ENCODE measurements at places on chromosomes 3 and 15.

GRCh38 chr15:69121198-69121828, 39.1 kb upstream of the GLCE start:
- no peak for DNase-seq

GRCh38 chr3:37671926-37672325, 189.8 kb upstream of the CTDSPL start:
- no peak for DNase-seq

GRCh38 chr15:99097441-99098410, 7.2 kb upstream of the SYNM start:
- no peak for DNase-seq

- no peak for DNase-seq
These were observed 402 bp downstream of the WWTR1 start for GRCh38 chr3:149657321-149657925.

- DNase-seq = no peak
These were observed 45.8 kb downstream of the CDC25A start for GRCh38 chr3:48142316-48142870.

DNA sequence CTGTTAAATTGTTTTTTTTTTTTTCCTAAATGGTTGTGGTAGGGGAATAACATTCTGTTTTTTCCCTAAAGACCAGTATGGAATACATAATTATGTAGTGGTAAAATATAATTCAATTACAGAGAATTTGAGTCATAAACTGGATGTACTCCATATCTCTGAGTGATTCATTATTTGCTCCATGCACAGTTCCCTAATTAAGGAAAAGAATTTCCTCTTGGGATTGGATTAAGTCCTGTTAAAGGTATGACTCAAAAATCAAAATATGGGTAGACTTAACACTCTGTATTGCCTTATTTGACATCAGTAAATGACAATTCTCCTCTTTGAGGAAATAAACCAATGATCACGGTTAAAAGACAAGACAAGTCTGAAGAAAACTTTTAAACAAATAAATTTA, 78.0 kb upstream of the KCNH8 start:
- no peak for DNase-seq

- DNase-seq = no peak
These were observed 65.6 kb upstream of the IQSEC1 start for GRCh38 chr3:13138833-13139145.

DNA sequence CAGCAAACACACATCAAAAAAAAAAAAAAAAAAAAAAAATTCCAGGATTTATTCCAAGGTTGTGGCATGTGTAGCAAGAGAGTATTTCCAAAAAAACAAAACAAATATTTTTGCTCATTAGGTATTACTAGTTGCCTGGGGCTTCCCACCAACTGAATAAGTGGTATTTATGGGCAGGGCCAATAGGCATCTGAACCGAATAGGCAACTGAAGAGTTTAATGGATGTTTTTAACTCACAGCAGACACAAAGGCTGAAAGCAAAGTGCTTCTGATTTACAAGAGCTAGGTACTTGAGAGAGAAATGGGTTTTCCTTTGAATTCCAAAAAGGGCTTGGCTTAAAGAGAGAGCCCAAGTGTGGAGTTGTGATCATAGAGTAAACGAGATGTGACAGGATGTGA, 21.4 kb downstream of the EIF4E3 start:
- no peak for DNase-seq

DNA sequence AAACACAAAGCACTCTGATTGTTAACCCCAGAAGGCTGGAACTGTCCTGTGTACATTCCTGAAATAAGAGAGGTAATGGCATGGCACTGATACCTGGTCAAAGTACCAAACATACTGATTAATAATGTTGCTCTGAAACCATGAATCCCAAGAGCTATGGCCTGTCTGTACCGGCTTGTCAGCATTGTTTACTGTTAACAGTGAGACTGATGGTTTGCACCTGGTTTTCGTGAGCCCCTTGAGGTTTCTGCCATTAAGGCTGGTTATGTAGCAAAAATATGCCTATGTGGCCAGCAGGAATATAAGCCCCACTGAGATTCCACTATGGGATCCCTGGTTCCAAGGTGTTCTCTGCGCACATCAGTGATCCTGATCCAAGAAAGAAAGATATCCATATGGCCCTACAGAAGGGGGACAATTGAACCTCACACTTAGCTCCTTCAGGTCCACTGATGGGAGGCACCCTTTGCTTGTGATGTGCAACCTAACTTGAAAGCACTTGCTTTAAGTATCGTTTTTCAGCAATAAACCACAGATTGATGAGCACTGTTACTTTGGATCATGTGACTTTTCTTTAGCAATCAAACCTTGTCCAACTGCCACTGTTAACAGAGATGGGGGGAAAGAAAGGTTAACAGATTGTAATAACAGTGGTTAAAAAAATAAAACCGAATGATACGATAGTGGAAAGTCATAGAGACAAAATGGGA, 65.2 kb downstream of the TBL1XR1 start:
- no peak for DNase-seq

DNA sequence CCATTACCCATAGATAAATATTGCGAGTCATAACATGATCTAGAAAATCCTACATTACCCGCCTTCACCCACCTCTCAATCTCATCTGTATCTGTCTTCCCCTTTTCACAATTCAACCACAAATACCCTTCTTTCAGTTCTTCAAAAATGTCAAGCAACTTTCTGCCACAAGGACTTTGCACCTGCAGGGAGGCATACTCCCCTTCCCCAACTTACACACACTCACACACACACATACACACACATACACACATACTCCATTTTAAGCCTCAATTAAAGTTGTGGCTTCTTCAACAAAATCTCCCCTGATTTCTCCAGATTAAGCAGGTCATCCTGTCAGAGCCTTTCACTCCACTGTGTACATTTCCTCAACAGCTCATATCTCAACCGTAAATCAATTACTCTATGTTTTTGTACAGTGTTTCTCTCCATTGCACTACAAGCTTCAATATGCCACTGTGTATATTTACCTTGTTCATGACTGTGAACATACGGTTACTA, 33.1 kb upstream of the CCDC50 start:
- no peak for DNase-seq

DNA sequence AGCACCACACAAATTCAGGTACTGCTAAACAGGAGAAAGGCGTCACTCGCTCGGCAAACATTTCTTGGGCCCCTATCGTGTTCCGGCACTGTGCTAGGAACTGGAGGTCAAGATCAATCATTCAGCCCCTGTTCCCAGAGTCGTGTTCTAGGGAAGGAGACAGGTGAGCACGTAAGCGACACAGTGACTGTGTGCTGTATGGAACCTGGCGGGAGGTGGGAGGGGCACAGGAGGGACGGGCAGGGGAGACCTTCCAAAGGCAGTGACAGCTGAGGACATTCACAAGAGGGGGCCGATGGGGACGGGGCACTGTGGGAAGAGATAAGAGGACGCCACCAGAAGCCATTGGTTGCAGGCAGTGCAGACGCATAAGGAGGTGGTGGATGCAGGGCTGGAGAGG, 32.2 kb downstream of the BDH1 start:
- DNase-seq = no peak

- no peak for DNase-seq
These were observed 96.5 kb upstream of the MYO5C start for GRCh38 chr15:52392008-52392687.

GRCh38 chr15:93124126-93124525, 35.1 kb upstream of the RGMA start:
- no peak for DNase-seq

- no peak for DNase-seq
These were observed 71.3 kb upstream of the TBC1D23 start for GRCh38 chr3:100189444-100189964.

GRCh38 chr3:65871305-65872141, 167.2 kb downstream of the MAGI1 start:
- no peak for DNase-seq

- no peak for DNase-seq
These were observed 8.7 kb downstream of the SPCS1 start for GRCh38 chr3:52714335-52715302.

GRCh38 chr15:60858511-60859070, 370.5 kb downstream of the RORA start:
- DNase-seq = no peak

DNA sequence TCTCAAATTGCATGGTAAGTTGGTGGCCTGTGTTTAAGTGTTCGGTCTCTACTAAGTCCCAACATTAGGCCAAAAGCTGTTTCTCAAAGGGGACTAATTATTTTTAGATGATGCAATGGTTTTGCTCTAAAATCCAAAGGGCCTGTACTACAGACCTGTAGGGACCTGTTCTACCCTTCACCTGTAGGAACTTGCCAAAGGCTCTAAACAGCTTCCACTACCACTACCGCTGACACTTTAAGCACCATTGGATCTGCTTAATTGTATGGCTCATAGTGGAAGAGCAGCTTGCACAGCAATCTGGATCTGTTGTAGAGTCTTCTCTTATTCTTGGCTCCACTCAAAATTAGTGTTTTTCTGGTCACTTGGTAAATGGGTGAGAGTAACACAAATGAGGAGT, 346.8 kb downstream of the EPHA6 start:
- DNase-seq = no peak

GRCh38 chr3:193805448-193805847, 212.4 kb downstream of the OPA1 start:
- DNase-seq = no peak

DNA sequence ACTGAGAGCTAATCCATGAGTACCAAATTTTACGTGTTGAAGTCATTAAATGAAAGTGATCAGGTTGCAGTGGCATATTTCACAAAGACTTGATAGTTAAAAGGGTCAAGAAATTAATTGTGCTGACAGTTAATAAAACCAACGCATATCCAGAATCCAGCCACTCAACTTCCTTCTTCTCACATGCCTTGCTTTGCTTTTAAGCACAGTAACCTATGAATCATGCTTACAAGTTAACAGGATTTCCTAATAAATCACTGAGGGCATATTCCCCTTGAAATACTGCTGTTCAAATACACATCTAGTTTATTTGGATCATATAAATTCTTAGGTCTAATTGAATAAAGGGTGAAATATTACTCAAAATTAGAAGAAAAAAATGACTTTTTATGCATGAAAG, 801.5 kb upstream of the EPHA6 start:
- DNase-seq = no peak

DNA sequence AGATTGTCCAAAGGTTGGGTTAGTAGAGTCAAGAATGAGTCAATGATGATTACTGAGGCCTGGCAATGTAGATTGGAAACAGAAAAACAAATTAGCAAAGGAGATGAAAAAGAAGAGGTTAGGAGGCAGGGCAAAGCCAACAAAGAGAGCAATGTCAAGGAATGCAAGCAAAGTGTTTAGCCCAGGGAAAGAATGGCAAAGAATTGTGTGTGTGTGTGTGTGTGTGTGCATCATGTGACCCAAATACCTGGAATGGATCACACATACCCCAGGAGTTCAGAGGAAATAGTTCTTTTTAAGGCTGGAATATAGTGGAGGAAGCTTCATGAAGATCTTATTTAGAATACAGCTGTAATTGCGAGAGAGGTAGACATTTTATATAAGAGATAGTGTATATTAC, 831.7 kb upstream of the ARPP21 start:
- DNase-seq = no peak

DNA sequence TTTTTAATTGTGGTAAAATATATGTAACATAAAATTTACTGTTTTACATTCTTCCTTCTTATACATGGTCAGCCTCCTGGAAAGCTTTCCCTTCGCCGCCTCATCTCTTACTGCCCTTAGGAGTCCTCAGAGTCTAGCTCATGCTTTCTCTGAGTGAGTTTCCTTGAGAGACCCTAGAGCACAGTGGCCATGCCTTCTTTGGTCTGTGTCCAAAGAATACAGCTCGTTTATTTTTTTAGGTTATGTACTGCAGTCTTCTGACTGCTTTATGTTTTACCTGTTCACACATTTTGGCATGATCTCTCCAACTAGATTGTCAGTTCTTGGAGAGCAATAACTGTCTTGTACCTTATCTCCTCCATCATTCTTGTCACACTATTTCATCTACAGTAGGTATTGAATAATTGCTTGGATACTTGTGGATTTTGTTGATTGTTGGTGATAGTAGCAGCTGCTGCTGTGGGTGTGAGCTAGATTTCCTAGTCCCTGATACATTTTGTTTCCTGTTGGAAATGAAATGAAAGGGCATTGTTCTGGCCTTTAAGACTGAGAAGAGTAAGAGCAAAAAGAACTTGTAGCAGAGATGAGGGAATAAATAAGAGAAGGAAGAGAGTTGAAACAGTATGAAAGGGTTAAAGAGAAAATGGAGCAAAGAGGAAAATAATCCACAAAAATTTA, 10.9 kb downstream of the ARIH2 start:
- no peak for DNase-seq

GRCh38 chr3:107082527-107082926, 294.7 kb upstream of the CCDC54 start:
- no peak for DNase-seq

DNA sequence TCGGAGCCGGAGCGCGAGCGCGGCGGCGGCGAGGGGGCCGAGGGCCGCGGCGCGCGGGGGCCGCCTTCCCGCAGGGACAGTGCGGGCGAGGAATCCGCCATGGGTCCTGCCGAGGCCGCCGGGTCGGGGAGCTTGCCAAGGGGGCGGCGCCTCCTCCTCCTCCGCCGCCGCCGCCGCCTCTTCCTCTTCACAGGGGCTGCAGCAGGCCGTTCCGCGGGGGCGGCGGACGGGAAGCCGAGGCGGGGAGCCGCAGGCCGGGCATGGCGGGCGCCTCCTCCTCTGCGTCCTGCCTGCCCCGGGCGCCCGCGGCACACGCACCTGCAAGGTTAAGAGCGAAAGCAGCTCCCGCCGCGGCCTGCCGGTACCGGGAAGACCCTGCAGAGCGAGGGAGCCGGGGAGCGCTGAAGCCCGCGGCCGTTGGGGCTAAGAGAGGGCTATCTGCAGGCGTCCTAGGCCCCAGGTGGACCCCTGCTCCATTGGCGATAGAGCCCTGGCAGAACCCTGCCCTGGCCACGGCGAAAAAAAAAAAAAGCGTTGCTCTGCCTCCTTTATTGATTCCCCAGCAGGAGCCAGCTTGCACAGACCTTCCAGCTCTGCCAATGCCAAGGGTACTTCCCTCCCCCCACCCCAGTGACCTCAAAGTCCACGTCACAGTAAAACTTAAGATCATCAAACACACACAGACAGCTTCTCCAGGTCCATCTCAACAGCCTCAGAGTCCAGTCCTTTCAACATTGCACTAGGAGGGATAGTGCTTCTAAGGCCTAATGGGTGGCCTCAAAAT, at the start of gene LYSMD2:
TSS of gene LYSMD2 (minus strand) at position 134 of the 784 bp plus-strand sequence. CDS start at position 101, 33 bp downstream.
- DNase-seq = peak; percentile 23

DNA sequence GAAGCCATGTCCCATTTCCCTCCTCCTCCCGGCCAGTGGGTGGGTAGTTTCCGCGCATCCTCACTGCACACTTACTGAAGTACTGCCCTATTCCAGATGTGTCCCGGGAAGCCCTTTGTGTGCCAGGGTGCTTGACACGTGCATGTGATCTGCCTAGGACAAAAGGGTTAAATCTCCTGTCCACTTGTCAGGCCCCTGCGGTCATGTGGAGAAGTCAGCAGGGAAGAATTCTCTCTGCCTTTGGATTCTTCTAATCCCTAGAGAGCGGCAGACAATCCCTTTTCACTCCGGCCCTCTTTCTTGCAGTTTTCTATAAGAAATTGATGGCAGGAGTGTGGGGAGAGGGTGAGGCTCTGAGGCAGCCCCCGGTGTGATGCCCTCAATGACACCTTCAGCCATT, 19.8 kb downstream of the ST8SIA2 start:
- DNase-seq = no peak

- DNase-seq = no peak
These were observed 34.0 kb downstream of the ZNF106 start for GRCh38 chr15:42456971-42457370.

Data from activated T-helper 1 cell treated with anti-CD3 and anti-CD28 coated beads, Interleukin-2, amount 50 U/mL, for 16 hours (primary cell).